ENCODE measurements at places on chromosomes 5 and 9.
A peak's percentile ranks its signal among the peaks of the same experiment; 100 is the strongest.

DNA sequence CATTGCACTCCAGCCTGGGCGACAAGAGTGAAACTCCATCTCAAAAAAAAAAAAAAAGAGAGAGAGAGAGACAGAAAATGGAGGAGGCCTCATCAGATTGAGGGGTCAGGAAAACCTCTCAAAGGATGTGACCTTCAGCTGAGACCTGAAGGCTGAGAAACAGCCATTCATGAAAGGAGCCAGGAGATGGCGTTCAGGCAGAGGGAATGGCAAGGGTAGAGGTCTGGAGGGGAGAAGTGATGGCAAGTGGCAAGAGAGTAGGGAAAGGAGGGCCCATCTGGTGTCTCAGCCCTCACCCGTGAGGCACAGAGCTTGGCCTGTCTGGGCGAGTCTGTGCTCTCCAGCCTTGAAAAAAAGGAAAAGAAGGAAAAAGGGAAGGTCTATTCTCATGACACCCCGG, 17.0 kb downstream of the CAMK2A start:
- DNase-seq: peak; percentile 45

DNA sequence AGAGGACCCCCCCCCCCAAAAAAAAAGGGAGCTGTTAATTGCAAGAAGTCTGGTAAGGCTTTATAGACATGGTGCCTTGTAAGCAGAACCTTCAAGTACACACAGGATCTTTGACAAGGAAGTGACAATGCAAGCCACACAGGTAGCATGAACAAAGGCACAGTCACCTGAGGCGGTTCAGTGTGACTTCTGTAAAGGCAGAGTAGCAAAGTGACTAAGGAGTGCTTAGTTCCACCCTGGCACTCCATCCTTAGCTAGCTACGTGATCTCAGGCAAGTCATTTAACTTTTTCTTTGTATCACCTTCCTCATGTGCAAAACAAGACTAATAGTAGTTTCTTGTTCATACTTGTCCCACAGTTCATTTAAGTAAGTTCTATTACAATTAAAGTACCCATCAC, 282.0 kb downstream of the PRELID2 start:
- no peak for DNase-seq

- peak; percentile 70 for DNase-seq
Measured at GRCh38 chr9:107685901-107686300, 196.3 kb upstream of the KLF4 start.

GRCh38 chr9:128565578-128565977, 13.2 kb downstream of the SPTAN1 start:
- DNase-seq: no peak

GRCh38 chr5:176738637-176739250, 71.6 kb upstream of the UNC5A start:
- DNase-seq: no peak

GRCh38 chr9:110850401-110851135, 182.0 kb downstream of the MUSK start:
- no peak for DNase-seq

DNA sequence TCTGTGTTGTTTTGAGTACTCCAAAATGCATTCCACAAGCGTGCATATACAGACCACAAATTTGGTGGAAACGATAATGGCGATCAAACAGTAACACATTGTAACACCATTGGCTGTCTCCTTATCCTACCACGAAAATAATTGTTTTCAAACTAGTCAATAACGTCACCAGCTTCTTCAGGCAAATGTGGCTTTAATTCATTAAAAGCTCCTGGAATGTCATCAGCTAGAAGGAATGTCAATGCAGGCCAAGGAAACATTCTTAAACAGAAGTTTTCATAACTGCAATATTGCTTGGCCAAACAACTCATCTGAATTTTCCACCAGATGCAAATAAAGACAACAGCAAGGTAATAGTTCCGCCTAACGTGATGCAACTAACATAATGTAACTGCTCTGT, 71.6 kb upstream of the XPA start:
- peak; percentile 59 for DNase-seq

- no peak for DNase-seq
Measured at GRCh38 chr5:150043657-150044328, 42.6 kb downstream of the CSF1R start.

GRCh38 chr5:43117092-43117491, 3.6 kb upstream of the ZNF131 start:
- DNase-seq: no peak

- DNase-seq: no peak
Measured at GRCh38 chr5:43110606-43111170, 10.0 kb upstream of the ZNF131 start.

- peak; percentile 55 for DNase-seq
Measured at GRCh38 chr5:164422400-164422799, 917.0 kb downstream of the MAT2B start.

DNA sequence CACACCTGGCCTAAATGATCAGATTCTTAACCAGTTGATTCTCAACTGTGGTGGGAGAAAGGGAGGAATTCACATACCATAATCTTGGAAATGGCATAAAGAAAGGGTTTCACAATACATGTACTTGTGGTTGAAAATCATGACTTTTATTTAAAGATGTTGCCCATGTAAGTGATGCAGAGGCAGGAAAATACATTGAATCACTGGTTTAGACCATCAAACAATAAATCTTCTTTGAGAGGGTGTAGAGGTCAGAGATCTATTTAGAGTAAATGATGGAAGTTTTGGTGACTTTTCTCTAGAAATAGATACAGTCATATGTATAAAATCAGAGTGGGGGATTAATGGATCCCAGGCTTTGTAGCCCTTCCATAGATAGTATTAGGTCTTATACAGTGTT, 15.4 kb downstream of the NDUFS4 start:
- DNase-seq: no peak

GRCh38 chr5:77893225-77893860, 117.2 kb upstream of the TBCA start:
- peak; percentile 96 for DNase-seq

- peak; percentile 20 for DNase-seq
Measured at GRCh38 chr5:53884844-53885243, 324.4 kb downstream of the NDUFS4 start.

- DNase-seq: no peak
Measured at GRCh38 chr5:145579301-145579700, 255.8 kb downstream of the PRELID2 start.

DNA sequence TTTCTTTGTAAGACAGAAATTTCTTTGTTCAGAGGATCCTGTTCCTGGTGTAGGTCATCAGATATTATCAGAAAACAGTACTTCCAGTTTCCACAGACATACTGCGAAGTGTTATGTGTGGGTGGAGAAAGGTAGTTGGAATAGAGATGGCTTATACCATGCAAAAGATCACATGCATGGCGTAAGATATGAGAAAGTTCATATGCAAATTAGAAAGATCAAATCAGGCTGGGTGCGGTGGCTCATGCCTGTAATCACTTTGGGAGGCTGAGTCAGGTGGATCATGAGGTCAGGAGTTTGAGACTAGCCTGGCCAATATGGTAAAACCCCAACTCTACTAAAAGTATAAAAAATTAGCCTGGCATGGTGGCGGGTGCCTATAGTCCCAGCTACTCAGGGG, 65.2 kb upstream of the GLIS3 start:
- no peak for DNase-seq

DNA sequence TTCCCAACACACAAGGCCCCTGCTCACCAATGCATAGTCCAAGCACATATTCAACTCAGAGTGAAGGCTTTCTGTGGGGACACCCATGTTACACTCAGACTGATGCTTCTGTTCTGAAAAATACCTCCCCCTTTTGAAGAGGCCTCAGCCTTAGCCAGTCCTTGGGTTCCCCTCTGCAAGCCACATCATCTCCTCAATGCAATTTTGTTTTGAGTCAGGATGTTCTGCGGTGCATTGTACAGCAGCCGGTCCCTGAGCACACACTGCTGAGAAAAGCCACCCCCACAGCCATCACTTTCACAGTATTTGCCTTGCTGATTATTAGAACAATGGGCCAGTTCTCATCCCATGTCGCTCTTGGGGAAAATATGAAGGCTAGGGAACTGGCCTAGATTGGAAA, 241.2 kb downstream of the FAM114A2 start:
- no peak for DNase-seq

DNA sequence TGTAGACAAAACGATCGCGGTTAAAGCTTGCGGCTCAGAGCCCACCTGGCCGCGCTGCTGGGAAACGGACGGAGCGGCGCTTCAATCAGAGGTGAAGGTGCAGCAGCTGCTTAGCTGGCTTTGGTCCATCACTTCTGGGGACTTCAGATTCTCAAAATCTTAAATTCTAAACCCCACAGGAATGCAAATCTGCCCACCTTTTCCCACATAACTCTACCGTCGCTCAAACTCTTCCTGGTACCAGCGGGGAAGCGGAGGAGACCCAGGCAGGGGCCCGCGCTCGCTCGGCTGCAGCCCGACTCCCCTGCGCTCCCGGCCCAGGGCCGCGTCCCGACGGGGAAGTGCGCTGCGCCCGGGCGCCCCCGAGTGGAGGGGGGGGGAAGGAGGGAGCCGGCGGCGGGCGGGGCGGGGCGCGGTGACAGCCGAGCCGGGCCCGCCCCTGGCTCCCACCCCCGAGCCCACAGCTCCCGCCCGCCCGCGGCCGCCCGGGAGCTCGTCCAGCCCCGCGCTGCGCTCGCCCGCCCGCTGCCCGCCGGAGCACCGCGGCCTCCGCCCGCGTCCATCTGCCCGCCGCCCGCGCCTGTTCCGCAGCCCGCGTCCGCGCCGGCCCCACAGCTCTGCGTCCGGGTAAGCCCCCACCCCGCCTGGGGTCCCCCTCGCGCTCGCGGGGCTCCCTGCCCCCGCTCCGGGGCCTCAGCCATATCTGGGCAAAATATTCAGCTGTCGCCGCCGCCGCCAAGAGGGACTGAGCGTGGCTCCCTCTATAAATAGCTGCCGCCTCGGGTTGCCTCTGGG, at the start of gene TMOD1:
TSS of gene TMOD1 (plus strand) at position 490 of the 795 bp plus-strand sequence. CDS start 22,523 bp downstream, outside the sequence.
- no peak for DNase-seq
